ENCODE measurements at places on chromosomes 3 and 15.

- DNase-seq = peak; percentile 60
Measured at GRCh38 chr3:197750858-197751737, 1.4 kb downstream of the FYTTD1 start.

GRCh38 chr15:87669846-87670245, 586.7 kb downstream of the NTRK3 start:
- DNase-seq = peak; percentile 22

DNA sequence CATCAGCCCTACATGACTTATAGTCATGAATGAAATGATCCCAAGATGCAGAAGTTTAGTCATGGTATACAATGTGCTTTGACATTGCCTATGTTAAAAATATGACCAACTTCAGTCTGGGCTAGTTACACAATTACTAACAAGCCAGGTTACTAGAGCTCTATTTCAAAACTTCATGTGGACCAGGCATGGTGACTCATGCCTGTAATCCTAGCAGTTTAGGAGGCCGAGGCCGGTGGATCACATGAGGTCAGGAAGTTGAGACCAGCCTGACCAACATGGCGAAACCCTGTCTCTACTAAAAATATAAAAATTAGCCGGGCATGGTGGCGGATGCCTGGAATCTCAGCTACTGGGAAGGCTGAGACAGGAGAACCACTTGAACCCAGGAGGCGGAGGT, 613.0 kb downstream of the CADM2 start:
- DNase-seq = peak; percentile 96

- no peak for DNase-seq
Measured at GRCh38 chr15:95883064-95883463, 447.4 kb upstream of the NR2F2 start.

DNA sequence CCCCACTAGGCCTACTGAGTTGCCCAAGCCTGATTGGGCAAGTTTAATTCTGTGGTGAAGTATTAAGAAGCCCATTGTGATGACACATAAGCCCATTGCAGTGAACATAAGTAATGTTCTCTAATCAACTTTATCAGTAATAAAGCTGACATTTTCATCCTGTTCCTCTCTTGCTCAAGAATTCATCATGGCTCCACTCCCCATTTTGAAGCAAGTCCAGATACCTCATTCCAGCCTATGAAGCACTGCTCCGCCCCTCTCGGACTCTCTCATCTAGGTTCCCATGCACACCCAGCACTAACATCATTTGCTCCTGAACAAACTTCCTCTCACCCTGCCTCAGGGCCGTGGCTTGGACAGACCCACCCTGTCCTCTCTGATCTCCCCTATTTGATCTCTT, 10.5 kb downstream of the SHF start:
- DNase-seq = no peak

DNA sequence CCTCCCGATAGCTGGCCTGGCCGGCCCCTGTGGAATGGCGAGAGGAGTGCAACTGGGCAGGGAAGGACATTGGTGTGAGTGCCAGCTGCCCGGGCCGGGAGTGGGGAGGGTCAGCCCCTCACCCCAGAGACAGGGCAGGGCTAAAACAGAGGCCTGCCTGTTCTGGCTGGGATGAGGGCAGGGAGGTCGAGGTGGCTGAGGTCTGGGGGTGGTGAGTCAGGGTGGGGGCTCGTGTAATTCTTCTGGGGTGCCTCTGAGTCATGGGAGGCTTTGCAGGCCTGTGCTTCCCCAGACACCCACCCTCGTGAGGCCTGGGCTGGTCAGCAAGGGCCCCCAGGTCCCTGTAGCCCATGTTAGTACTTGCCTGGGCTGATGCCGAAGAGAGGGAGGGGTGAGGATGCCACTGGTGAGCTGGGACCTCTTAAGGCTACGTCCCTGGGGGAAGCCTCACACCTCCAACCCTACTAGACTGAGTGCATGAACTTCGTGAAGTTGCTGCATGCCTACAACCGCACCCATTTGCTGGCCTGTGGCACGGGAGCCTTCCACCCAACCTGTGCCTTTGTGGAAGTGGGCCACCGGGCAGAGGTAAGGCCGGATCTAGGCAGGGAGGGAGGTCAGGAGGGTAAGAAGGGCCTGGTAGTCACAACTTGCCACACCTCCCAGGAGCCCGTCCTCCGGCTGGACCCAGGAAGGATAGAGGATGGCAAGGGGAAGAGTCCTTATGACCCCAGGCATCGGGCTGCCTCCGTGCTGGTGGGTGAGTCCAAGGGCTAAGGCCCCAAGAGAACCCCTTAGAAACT, 1.7 kb downstream of the SEMA3B start:
- DNase-seq = no peak
